ENCODE measurements at places on chromosomes 4 and X.

GRCh38 chr4:99807666-99808065 lies 9.0 kb upstream of the DAPP1 start:
- no peak for DNase-seq

- no peak for DNase-seq
Observed at GRCh38 chr4:27861802-27862201, 1001.2 kb downstream of the STIM2 start.

DNA sequence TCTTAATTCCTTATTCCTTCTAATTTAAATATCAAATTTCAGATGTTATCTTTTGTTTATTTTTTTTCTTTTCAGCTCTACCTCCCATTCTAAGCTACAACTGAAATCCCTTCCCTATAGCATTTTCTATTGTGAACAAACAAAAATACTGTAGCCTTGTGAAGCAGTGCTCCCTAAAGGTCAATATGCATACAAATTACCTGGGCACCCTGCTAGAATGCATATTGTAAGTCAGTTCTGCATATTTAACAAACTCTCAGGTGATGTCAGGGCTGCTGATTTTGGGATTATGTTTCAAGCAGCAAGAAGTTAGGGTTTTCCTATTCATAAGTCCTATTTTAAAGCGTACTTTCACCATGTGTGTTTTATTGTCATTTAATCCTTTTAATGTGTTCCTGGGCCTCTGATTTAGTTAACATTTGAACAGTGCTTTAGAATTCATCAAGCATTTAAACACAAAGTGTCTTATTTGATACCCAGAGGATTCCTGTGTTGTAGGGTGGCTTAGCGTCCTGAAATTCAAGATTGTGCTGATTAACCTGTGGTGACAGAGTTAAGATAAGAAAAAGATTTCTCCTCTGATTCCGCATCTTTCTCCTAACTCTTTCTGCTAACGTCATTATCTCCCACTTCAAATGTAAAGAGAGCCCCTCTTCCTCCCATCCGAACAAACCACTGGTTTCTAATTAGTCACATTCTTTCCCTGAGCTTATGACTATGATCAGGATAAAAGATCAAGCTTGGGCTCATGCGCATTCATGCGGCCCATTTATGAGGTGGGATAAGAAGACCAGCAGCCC lies 221.3 kb downstream of the ANK2 start:
- DNase-seq, result no peak

DNA sequence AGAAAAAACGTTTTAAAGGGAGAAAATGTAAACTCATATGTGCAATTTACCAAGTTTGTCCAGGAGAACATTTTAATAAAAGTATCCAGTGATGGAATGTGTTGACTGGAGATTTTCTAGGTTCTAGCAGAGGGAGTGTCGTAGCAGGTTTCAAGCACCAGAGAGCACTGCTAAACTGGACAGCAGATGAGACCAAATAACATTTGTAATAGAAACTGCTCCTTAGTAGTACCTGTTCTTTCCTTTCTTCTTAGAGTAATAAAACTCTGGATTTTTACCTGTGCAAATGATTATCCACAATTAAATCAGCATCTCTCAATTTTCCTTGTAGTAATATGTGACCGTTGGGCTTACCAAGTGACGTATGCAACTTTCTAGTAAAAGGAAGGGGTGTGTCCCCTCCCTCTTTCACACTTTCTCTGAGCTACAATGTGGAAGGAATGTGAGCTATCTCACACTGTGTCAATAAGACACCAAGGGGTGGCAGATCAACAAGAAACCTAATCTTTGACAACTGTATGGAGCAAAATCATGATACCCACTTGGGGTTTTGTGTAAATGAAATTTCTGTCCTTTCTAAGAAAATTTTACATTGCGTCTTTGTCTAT lies 9.5 kb downstream of the HPGDS start:
- no peak for DNase-seq

GRCh38 chr4:72094059-72094797 lies 62.4 kb downstream of the NPFFR2 start:
- peak; percentile 87 for DNase-seq

GRCh38 chrX:70013466-70014381 lies 36.0 kb downstream of the AWAT2 start:
- DNase-seq, result no peak

GRCh38 chrX:136028383-136028984 lies 43.2 kb downstream of the SLC9A6 start:
- DNase-seq, result peak; percentile 1

DNA sequence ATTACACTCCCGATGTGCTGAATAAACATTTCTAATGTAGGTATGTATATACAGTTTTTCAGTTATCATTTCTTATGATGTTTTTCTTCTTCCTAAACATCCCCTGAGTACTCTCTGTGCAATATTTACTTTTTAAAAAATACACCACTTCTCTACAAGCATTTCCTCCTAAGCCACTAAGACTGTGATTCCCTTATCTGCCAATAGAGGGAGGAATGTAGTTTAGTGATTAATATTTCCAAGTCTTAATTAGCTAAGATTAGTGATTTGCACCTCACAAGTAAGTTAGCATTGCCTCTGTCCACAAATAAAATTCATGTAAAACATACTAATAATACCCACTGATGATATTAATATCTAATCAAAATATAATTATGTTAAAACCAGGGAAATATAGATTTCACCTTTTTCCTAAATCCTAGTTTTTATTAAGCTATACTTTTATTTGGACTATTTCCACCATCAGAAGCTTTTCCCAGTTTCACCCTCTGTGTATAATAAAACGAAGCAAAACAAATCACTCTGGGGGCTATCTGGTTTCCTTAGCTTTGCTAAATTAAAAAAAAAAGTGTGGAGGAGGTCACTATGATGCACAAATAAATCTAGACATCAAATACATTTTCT lies 909.1 kb downstream of the FAT4 start:
- peak; percentile 19 for DNase-seq

DNA sequence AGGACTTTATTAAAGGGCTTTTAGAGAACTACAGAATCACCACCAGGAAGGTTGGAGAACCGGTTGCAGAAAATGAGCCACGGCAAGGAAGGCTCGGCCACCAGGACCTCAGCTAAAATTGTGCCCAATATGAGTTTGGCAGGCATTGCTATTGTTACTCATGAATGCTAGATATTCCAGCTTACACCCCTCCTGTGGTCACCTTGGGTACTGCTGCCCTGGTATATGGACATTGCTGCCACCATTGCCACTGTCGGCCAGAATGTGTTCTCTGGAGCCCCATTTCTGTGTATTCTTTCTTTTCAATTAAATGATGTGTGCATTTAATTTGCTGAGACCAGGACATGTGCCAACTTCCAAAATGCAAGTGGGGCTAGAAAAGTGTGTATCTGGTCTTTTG lies 626.7 kb upstream of the BOD1L1 start:
- DNase-seq, result no peak

GRCh38 chrX:46398126-46398525 lies 147.1 kb downstream of the ZNF674 start:
- DNase-seq, result no peak

- no peak for DNase-seq
Observed at GRCh38 chrX:44043496-44043895, 70.3 kb upstream of the NDP start.

DNA sequence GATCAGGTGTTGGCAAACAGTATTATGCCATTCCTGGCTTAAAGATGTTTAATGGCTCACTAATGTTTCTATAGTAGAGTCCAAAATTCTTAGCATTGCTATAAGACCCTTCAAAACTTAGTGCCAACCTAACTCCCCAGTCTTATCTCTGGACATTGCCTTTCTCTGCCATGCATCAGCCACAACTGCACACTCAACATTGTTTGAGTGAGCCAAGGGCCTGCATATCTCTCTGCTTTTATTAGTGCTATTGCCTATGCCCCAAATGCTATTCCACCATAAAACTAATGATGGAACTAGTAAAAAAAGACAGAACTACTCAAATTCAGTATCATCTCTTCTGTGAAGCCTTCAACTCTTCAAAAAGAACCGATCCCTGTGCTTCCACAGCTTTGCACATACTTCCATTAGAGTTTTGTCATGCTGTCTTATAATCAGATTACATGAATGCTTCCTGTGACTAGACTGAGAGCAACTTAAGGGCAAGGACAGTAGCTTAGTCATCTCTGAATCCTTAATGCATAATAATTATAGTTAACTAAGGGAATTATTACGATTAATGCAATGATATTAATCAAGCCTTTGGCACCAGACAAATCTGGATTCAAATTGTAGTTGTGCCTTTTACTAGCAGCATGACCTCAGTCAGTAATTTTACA lies 53.7 kb downstream of the CHM start:
- DNase-seq, result no peak

- no peak for DNase-seq
Observed at GRCh38 chr4:73453701-73454005, 17.6 kb downstream of the AFP start.

DNA sequence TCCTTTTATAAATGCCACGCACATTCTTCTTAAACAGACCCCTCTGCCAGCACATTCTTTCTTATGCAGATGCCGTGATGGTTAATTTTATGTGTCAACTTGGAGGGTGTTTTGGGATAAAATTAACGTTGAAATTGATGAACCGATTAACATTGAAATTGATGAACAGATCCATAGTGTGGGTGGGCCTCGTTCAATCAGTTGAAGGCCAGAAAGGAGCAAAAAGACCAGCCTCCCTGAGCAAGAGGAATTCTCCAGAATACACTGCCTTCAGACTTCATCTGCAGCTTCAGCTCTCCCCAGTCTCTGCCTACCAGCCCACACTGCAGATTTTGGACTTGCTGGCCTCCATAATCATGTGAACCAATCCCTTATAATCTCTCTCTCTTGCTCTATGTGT lies 233.6 kb upstream of the BCOR start:
- no peak for DNase-seq

DNA sequence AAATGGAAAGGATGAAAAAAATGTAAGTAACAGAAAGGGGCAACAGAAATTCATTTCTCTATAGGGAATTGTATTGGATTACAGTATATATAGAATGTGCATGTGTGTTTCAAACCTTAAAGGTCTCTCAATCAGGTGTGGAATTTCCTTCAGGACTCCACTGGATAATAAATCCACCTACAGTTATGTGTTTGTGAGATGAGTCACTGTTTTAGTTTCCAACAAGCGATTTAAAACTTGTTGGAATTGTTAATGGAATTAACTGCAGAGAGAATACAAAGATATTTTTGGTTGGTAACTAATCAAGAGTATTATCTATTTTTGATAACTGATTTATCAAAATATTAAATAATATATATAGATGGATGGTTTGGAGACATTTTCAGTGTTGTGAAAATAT lies 32.8 kb downstream of the CEP44 start:
- no peak for DNase-seq

DNA sequence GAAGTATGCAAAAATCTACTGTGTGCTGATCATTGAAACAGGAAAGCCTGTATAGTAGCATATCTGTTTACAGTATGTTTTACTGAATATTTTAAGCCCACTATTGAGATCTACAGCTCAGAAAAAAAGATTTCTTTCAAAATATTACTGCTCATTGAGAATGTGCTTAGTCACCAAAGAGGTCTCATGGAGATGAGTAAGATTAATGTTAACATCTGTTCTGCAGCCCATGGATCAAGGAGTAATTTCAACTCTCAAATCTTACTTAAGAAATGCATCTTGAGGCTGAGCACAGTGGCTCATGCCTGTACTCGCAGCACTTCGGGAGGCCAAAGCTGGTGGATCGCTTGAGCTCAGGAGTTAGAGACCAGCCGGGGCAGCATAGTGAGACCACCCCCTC lies 3.3 kb downstream of the RNF4 start:
- DNase-seq, result no peak

Data from NCI-H2029 treated with DMSO at 0.1 percent for 48 hours (cell line).